ENCODE measurements at places on chromosomes 12 and 14.

- no peak for DNase-seq
These were observed 321.4 kb downstream of the ATP23 start for GRCh38 chr12:58262796-58263195.

GRCh38 chr12:117571321-117571720, 209.9 kb upstream of the NOS1 start:
- DNase-seq = no peak

DNA sequence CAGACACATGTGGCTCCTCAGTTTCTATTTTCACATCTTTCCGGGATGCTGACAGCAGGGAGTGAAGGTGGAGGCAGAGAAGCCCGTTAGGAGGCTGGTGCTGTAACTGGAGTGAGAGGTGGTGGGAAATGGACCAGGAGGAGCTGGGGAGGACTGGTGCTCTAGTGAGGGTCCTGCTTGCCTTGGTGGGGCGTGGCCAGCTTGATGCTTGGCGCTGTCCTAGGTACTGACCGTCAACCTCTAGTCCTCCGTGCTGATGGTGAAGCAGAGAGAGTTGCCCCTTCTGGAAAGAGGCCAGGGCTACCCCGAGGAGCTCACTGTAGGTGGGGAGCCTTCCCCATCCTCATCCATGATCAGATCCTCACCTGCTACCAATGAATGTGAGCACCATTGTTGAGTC, 1.4 kb downstream of the TRMT61A start:
- peak; percentile 20 for DNase-seq

- DNase-seq = no peak
These were observed 119.9 kb upstream of the LHX5 start for GRCh38 chr12:113591480-113591974.

DNA sequence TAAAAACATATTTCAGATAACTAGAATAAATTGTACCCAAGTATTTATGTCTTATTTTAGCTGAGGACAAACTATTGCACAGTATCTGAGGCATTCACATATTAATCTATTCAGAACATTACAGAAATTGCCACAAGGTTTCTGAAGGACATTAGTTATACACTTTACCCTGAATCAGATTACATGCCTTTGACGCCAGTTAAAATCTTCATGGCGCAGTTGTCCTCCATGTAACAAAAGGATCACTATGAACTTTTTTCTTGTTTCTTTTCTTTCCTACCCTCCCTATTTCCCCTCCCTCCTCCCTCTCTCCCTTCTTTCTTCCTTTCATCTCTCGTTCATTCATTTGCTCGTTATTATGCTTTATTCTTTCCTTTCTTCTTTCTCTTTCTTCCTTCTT, 176.6 kb upstream of the KITLG start:
- DNase-seq = no peak

DNA sequence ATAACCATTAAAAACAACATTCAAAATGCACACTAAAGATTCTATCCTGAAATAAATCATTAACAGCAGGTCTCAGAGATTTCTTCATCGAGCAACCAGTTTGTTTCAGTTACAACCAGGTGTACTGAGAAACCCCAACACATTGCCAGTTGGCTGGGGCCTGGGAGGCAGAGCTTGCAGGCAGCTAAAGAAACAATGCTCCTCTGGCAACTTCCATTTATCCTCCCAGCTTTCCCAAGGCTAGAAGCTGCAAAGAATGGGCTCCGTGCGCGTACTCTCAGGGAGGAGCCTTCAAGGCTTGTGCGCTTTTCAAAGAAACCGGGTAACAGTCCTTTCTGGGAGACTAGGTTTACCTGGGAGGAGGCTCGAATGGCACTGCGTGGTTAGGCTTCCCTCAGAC, 181.6 kb downstream of the MSRB3 start:
- no peak for DNase-seq

DNA sequence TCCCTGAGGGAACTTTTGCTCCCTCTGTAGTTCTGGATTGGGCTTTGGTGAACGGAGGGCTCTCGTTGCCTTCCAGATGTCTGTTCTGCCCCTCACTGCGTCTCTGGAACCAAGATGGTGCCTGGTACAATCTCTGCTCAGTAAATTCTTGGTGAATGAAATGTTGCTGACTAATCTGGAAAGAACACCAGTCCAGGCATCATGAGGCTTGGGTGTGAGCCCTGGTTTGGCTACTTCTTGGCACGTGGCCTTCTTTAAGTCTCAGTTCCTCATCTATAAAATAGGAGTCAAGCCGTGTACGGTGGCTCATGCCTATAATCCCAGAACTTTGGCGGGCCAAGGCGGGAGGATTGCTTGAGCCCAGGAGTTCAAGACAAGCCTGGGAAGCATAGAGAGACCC, 4.3 kb downstream of the HHIPL1 start:
- DNase-seq = no peak

- DNase-seq = no peak
These were observed 4.8 kb upstream of the LGMN start for GRCh38 chr14:92753250-92753649.

DNA sequence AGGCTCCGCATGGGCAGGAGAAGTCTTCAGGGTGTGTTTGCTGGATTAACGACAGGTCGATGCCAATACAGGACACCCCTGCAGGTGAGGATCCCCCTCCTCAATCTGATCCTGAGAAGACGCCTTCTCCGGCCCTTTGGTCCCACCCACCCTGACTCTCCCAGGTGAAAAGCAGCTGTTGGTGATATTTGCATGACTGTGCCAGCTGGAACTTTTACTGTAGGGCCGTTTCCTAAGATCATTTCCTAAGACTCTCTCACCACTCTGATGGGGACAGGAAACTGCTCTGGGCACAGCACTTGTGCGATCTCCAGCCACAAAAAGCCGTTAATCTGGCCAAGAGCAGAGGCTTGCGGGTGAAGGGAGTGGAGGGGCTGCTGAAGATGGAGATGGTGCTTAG, 16.8 kb upstream of the EIF5 start:
- DNase-seq = no peak

- no peak for DNase-seq
These were observed 82.3 kb upstream of the ST8SIA1 start for GRCh38 chr12:22416801-22417200.

DNA sequence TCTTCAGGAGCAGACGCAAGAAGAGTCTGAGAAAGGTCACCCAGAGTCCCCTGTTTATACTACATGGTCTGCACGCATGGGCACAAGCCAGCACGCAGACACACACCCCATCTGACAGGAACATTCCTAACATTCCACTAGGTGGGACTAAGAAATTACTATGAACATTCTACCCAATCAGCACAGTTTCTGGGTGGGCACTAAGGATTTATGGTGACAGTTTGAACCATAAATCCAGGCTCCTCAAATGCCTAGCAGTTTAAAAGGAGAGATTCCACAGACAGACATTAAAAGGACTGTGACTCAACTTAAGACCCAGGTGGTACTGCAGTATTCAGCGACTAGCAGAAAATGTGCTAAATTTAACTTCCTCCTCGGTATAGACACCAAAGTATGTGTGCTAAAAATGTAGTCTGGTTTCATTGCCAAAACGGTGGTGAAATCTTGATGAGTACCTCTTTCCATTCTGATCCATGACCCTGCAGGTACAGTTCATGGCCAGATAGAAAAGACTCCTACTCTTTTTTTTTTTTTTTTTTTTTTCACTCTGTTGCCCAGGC, 16.2 kb downstream of the ABHD4 start:
- DNase-seq = peak; percentile 94

DNA sequence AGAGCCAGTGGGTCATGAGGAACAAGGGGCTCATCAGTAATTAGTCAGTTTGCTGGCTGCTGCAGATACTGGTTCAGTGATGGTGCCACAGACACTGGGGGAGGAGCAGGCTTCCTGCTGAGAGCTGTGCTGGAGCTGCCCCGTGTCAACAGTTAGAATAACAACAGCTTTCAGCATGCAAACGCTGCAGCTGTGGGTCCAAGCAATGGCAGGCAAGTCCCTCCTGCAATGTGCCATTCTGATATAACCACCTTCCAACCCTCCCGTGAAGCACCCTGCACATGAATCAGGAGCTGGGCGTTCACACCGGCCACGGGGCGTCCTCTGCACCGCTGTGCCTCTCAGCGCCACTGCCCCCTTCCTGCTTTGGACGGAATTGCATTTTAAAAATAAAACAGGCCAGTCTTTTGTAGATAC, 258.4 kb upstream of the SFSWAP start:
- no peak for DNase-seq

DNA sequence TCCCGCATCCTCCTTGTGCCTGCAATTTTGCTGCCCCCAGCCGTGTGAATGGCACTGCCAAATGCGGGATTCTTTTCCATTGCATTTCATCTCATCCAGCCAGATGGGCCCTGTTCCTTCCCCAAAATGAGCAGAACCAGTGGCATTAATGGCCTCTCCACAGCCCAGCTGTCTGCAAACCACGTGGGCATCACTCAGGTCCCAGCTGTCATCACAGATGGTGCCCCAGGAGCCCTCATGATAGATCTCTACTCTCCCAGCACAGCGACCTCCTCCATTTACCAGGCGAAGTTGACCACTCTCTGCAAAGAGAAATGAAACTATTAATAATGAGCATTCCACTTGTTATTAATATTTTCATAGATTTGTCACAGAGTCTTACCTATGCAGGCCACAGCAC, 17.1 kb downstream of the CD163 start:
- DNase-seq = no peak

- peak; percentile 46 for DNase-seq
These were observed 20.8 kb downstream of the CFAP251 start for GRCh38 chr12:121939186-121939585.

- DNase-seq = no peak
These were observed 457.7 kb upstream of the SYT1 start for GRCh38 chr12:78406828-78407227.

DNA sequence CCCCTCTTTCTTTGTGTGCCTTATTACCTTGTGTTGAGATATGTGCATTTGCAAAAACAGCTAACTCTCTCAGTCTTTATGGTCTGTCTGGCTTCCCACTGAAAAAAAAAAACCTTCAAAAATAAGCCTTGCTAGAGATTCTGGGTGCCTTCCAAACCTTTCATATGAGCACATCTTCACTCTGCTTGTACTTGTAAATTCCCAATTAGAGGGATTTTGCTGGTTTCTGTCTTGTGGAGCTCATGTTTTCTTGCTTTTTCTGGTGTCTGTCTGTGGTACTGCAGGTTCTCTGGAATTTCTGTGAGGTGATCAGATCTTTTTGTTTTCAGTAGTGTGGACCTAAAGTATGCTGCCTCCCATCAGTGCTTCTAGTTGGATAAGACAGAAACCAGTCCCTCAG, 100.1 kb downstream of the PIK3C2G start:
- DNase-seq = no peak

DNA sequence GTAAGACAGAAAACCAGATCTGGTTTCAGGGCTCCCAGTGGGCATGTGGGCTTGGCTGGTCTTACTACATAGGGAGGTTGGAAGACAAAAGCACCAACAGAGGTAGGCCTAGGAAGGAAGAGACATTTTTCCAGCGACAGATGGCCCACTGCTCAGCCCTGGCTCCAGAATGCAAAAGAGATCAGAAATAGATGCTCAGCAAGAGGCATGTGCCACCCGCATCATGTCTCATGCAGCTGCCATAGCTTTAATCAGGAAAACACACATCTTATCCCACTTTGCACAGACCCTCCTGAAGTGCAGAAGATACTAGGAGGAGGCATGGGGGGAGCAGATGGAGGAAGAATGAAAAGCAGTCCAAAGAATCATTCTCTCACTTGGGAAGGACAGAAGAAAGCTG, 25.3 kb downstream of the VASH1 start:
- no peak for DNase-seq

DNA sequence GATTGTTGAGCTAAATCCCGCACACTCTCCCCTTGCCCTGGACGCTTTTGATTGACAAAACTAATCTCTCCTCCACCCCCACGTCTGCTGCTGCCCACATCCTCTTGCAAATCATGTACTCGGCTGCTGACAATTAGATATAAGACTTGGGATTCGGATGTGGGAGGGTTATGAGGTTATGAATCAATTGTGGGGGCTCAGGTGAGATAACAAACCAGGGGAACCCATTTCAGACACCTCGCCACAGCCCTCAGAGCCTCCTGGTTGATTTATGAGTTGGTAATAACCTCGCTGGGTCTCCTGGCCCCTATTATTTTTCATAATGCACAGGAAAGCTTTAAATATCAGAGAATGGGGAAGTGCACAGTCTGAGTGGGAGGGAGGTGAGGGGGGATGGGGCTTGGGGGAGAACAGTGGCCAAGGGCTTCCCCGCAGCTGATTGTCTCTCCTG, 449.9 kb downstream of the DPF3 start:
- no peak for DNase-seq

- no peak for DNase-seq
These were observed 42.5 kb downstream of the ATG2B start for GRCh38 chr14:96320605-96321004.

DNA sequence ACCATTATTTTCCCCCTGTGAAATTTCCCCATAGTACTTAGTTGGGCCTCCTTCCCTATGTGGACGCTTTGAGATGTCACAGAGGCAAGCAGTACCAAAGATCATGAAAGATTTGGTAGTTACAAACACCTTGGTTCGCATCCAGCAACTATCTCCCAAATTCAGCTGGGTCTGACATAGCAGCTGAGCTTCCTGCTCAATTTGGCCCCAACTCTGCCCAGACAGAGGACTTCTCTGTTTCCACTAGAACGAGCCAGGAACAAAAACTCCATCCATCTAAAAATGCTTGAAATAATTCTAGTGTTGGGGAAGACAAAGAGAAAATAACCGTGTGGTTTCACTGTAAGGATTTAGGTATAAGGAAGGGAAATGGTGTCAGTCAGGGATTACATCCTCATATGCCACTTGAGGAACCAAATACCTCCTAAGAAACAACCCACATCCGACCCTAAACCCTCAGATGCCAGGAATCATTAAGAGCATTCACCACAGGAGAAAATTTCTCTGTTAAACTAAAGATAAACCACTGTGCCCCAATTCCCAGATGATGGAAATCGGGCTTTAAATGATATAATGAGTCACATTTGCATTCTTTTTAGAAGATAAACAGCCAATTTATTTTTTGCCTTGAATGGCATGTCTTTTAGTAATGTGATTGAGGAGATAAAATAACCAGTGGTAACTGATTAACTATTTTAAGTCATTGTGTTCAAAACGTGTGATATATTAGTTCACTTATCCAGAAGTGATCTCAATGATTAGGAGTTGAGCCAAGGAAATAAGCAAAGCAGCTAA, 103.7 kb upstream of the IFNG-AS1 start:
- no peak for DNase-seq

- no peak for DNase-seq
These were observed 30.2 kb downstream of the BDKRB1 start for GRCh38 chr14:96286251-96286650.

DNA sequence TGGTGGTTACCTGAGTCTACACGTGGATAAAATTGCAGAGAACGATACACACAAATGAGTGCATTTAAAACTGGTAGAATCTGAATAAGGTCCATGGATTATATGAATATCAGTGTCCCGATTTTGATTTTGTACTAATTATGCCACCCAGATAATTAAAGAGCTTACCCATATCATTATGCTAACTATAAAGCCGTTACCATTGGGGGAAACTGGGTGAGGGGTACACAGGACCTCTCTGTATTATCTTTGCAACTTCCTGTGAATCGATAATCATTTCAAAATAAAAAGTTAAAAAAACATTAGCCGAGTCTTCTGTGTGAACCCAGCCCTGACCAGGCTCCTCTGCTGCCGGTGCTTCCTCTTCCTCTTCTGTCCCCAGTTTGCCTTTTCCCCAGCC, 107.1 kb downstream of the SMOC1 start:
- DNase-seq = no peak

GRCh38 chr12:57719777-57720605, 18.6 kb downstream of the AGAP2 start:
- DNase-seq = no peak
